AG09319 (cell line): ENCODE measurements at places on chromosomes 13 and 19.

DNA sequence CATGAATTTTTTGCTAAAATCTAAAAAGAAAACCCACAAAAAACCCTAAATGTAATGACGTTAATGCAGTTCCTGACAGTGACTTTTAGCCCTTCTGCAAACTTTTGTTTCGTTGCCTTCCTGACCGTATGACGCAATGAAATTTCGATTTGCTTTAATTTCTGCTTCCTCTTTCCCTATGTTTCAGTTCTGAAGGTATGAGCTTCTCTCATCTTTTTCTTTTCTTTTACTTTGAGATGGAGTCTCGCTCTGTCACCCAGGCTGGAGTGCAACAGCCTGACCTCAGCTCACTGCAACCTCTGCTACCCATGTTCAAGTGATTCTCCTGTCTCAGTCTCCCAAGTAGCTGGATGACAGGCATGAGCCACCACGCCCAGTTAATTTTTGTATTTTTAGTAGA lies 6.1 kb upstream of the LILRA5 start:
- DNase-seq = no peak

DNA sequence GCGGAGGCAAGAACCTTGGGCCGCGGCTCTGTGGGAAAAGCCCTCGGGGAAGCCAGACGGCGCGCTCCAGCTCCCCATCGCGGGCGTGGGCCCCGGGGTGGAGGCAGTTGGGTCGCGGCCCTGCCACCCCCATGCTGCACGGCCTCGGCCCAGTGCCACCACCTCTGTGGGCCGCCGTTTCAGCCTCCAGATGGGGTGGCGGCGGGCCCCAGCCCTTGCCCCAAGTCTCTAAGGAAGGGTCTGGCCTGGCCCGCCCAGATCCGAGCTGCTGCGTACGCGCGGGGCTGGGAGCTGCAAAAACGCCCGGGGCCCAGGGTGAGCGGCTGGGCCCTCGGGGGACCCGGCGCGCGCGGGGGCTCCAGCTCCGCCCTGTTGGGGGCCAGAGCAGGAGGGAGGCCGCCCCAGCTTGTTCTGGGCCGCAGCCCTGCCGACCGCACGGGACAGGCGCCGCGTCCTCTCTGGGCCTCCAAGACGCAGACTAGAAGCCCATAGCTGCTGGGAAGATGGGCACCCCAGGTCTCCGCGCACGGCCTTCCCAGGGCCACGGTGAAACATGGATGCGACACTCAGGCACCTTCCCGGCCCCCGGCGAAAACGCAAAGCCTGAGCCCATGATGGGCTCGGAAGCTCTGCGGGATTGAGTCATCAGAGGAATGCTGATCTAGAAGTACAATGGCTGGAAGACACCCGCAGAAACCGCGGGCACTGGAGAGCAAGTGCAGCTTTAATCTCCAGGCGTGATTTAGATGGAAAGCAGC lies 110.1 kb downstream of the KCTD15 start:
- no peak for DNase-seq

DNA sequence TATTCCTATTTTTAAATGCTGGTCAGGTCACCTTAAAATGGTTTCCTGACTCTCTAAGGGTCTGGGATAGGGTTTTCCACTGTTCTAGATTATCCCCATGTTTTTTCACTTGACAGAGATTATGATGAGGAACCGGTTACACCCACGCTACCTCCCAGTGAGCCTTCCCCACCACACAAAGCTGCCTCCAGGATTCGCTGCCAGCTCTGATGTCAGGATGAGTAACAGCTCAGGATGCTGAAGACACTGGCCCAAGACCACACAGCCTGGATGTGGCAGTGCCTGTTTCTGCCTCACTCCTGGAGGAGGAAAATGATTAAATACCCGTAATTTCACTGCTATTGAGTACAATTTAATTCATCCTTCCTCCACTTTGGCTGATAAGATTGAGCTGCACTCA lies 22.9 kb downstream of the ZNF114 start:
- DNase-seq = peak; percentile 45

- DNase-seq = no peak
Measured at GRCh38 chr19:32053861-32054260, 291.5 kb upstream of the ZNF507 start.

GRCh38 chr13:79874396-79875360 lies 393.7 kb downstream of the NDFIP2 start:
- DNase-seq = no peak

DNA sequence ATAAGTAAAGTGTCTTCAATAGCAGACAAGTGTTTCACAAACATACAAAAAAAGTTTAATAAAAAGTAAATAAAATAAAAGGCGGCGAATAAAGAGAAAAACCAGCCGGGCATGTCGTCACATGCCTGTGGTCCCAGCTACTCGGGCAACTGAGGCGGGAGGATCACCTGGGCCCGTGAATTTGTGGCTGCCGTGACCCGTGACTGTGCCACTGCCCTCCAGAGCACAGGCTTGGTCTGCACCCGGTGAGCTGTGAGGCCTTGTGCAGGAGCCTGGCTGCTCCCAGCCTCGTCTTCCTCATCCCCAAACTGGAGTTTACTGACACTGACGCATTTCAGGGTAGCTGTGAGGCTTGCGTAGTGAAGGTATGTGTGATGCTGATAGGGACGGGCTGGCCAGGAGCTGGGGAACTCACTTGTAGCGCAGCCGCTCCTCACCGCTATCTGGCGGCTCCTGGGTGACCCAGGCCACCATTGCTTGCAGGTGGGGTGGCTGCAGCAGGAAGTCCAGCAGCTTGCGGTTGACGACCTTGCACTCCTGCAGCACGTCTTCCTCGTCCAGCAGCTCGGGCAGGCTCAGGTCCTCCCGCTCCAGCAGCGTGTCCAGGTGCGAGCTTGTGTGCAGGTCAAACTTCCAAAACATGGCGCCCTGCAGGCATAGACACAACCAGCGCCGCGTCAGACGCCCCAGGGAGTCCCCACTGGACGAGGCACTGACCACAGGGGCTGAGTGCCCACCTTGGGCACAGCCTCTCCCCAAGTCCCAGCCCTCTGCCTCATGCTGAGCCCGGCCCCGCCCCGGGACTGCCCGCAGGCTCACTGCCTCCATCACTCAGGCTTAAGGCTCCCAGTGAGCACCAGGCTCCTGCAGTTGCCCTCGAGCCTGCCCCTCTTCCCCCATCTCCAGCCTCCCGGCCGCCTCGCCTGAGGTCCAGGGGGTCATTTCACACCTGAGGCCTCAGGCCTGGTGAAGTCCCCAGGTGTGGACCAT lies 12.1 kb downstream of the PPP6R1 start:
- no peak for DNase-seq

GRCh38 chr19:55250262-55251036 lies 8.4 kb downstream of the PPP6R1 start:
- DNase-seq = no peak

GRCh38 chr13:42847891-42848663 lies 66.7 kb downstream of the FAM216B start:
- DNase-seq = peak; percentile 3

GRCh38 chr13:113295776-113296175 lies 1.3 kb upstream of the LAMP1 start:
- no peak for DNase-seq

GRCh38 chr13:21324803-21325202 lies 134.3 kb downstream of the ZDHHC20 start:
- DNase-seq = no peak

GRCh38 chr13:43081866-43082265 lies 58.5 kb downstream of the DNAJC15 start:
- no peak for DNase-seq

- no peak for DNase-seq
Measured at GRCh38 chr19:18392417-18392816, 5.0 kb downstream of the LRRC25 start.

DNA sequence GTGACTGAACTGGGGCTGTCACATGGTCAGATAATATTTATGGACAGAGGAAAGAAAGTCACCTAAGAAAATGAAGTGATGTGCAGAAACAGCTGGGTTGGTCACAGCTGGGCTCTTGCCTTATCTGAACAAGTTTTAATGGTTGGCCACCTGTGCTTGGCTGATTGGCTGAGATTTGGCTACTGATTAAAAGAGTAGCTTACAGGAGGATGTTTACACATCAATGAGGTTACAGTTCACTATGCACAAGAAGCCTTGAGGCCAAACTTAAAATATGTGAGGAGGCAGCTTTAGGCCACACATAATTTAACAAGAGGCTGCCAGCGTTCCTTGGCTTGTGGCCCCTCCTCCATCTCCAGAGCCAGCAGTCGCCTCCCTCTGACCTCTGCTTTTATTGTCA lies 99.2 kb upstream of the C1QTNF9B start:
- DNase-seq = no peak

GRCh38 chr19:1901940-1902404 lies 3.2 kb upstream of the ADAT3 start:
- no peak for DNase-seq

- no peak for DNase-seq
Measured at GRCh38 chr19:35000647-35001501, 751 bp downstream of the GRAMD1A start.

GRCh38 chr13:97258801-97259200 lies 36.7 kb downstream of the MBNL2 start:
- DNase-seq = no peak

- no peak for DNase-seq
Measured at GRCh38 chr13:104143760-104144416, 1077.7 kb upstream of the SLC10A2 start.

DNA sequence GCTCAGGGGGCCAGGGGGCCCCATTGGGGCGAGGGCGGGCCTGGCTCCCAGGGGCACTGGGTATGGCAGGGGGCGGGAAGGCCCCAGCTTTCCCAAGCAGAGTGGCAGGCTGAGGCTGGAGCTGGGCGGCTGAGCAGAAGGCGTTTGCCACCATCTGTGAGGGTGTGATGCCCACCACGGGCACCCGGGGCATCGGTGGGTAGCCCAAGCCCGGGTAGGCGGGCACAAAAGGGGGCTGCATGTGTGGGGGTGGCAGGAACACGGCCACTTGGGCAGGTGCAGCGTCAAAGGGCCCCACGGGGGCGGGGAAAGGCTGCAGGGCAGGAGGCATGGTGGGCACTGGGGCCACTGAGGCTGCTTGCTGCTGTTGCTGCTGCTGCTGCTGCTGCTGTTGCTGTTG lies 22.8 kb downstream of the NUMBL start:
- DNase-seq = no peak

DNA sequence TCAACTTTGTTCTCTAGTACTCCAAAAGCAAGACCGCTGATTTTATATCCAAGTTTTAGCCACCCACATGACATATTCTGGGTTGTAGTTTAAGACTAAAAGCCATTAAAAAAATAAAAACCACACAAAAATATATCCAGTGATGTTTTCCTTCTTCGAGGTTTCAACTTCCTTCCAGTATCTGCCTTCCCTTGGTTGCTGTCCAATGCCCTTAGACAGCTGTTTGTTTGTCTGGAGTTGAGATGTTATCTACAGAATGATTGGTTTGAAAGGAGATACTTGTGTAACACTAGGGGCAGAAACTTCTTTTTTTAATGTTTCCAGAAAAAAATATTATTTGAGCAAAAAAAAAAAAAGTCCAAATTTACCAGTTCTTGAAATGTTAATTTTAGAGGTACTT lies 591.5 kb upstream of the PCDH9 start:
- DNase-seq = no peak

DNA sequence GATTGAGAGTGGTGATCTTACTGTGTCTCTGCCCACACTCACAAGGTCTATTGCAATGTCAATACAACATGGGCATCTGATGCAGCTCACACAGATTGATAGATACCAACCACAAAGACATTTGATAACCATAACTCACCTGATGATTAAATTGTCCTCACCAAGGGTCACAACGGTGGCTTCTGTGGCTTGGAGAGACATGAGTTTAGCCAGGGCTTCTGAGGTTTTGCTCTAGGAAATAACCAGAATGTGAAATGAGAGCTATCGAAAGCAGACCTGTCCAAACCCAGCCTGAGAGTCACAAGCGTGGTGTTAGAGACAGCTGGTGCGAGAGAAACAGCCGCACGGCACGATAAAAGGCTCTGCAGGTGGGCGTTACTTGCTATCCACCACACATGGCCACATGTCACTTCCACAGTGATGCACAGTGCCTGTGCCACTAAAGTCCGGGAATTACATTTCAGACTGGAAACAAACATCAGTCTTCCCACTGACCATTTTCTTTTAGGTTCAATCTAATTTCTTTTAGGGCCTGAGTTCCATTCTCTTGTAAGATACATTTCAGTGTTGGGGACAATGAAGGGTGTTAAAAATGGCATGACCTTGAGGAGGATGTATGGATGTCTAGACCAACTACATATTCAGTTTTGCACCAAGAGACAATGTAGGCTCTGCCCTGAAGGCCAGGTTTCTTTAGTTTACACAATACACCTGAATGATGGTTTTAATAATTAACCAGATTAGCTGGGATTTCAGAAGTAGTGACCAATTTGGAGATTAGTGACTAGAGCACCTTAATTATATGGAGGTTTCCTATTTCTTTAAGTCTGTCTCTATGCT lies 53.7 kb downstream of the ATP7B start:
- DNase-seq = no peak

DNA sequence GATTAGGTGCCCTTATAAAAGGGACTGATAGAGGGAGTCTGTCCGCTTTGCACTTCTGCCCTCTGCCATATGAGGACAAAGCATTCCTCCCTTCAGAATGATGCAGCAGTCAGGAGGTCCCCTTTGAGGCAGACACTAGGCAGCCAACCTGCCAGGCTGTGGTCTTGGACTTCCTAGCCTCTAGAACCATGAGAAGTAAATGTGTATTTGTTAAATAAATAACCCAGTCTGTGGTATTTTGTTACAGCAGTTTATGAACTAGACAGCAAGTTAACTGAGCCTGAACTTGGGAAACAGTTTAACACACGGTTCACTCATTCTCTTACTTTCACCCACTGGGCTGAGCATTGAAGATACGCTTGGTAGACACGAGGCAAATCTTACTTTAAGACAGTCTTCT lies 313.2 kb downstream of the UQCRFS1 start:
- DNase-seq = no peak

DNA sequence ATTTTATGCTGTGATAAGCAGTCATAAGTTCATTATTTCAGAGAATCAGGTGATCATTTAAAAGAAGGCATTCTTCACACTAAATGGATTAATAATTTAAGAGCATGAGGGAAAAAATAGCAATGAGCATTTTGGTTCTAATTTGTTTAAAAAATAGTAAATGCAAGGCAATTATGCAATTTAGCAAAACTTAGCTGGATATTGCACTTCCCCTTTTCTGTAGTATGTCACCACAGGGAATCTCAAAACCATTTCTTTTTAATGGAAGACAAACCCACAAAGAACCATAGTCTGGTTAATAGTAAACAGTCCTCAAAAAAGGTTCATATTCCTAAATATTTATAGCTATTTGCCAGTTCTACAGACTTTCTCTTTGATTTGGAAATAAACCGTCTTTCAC lies 30.2 kb downstream of the COG6 start:
- no peak for DNase-seq

DNA sequence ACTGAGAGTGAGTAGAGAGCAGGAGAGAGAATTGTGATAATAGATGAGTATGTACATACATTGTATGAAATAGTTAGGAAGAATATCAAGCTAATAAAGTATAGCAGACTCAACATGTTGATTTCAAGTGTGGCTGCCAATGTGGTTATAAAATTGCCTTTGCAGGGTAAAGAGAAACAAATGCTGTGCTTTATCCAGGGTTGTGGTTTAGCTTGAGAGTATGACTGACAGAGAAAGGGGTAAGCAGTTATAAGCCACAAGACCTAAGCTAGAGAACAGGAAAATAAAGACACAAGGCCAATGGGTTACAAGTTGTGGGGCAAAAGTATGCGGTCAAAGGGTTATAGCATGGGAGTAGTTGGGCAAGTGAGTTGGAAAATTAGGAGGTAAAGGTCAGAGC lies 1217.5 kb downstream of the DIAPH3 start:
- no peak for DNase-seq

GRCh38 chr13:110466266-110466915 lies 95.1 kb downstream of the RAB20 start:
- DNase-seq = no peak

GRCh38 chr19:33501693-33502356 lies 19.8 kb downstream of the PEPD start:
- no peak for DNase-seq
